ENCODE measurements at places on chromosomes 5 and 9.
A peak's percentile ranks its signal among the peaks of the same experiment; 100 is the strongest.

DNA sequence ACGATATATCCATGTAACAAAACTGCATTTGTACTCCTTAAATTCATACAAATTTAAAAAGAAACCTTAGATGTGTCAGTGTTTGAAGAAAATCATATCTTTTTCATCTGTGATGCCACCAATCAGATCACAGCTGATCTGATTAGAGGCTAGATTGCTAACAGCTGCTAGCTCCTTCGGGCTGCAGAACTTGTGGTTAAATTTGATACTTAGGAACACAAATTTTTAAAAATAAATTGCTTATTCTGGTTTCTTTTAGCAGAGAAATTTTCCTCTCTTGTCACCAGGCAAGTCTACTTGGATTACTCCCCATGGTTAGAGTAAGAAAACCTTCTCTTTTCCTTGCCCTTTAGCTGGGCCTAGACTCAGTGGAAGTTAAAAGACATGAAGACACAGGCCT is 94.6 kb upstream of the RANBP6 start:
- no peak for DNase-seq

DNA sequence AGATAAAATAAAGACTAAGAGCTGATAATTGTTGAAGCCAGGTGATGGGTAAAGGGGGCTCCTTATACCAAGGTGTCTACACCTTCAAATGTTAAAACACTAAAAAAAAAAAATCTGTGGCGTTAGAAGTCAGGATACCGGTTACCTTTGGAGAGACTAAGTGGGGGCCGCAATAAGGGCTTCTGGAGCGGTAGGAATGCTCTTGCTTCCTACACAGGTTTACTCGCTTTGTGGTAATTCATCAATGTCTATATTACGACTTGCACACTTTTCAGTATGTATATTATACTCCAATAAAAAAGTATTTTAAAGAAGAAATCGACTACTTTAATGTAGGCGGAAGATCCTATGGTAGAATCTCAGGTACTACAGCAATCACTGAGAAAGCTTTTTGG is 12.5 kb downstream of the MRPS27 start:
- DNase-seq, result no peak

- no peak for DNase-seq
Measured at GRCh38 chr5:155772009-155772662, 554.8 kb upstream of the SGCD start.

GRCh38 chr5:150561571-150562275 is 53.8 kb downstream of the NDST1 start:
- no peak for DNase-seq

DNA sequence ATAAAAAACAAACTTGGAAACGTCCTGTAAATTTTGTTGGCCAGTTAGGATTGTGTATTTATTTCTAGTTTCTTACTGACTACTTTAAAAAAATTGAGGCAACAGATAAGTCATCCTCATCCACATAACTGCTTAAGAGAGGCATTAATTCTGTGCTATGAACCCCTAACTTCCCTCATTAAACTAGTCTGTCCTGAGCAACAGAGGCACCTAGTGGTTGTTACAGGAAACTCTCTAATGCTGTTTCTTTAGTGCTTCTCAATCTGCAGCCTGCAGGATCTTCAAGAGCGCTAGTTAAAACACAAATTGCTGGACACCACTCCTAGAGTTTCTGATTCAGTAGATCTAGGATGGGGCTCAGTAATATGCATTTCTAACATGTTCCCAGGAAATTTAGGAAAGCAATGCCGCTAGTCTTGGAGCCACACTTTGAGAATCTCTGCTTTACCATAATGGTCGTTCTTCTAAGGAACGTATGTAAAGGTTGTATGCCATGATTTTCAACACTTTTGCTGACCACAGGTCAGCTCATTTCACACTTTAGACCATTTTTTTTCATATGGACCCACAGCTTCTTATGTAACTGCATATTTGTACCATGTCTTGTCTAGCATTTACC is 410.1 kb upstream of the SMARCA2 start:
- no peak for DNase-seq

GRCh38 chr9:73577848-73578247 is 426.2 kb downstream of the ANXA1 start:
- no peak for DNase-seq

DNA sequence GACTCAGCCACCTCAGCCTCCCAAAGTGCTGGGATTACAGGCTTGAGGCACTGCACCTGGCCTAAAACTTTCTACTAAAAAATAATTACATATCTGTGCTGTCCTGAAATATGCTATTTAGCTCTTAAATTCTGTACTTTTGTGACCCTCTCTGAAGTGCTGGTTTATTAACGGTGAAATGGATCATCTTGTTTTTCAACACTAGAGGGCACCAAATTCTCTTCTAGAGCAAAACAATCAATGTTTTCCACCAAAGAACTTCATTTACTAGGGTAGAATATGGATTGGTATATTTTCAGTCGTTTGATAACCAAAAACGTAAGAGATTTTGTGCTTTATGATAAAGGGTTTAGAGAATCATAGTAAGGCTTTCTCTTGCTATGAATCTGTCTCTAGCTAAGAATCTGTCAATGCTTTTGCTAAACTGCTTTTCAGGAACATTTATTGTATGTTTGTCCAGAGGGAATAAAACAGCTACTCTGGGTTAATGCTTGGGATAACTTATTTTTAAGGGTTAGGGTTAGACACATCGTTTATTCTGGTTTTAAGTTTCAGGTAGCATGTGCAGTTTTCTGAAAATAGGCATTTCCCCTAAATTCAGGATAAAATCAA is 63.6 kb downstream of the RNF180 start:
- no peak for DNase-seq

DNA sequence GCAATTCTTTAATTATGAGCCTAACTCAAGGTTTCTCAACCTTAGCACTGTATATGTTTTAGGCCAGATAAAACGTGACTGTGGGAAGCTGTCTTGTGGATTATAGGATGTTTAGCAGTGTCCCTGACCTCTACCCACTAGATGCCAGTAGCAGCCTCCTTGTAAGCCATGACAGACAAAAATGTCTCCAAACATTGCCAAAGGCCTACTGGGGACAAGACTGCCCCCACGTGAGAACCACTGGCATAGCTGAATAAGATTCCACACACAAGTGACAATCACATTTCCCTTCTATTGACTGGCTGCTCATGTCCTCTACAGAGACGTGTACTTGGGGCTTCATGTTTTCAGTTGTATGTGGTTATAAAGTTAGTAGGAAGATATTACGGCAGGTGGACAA is 55.4 kb downstream of the GOLM1 start:
- DNase-seq, result no peak

- no peak for DNase-seq
Measured at GRCh38 chr5:78953092-78953800, 31.9 kb downstream of the ARSB start.

DNA sequence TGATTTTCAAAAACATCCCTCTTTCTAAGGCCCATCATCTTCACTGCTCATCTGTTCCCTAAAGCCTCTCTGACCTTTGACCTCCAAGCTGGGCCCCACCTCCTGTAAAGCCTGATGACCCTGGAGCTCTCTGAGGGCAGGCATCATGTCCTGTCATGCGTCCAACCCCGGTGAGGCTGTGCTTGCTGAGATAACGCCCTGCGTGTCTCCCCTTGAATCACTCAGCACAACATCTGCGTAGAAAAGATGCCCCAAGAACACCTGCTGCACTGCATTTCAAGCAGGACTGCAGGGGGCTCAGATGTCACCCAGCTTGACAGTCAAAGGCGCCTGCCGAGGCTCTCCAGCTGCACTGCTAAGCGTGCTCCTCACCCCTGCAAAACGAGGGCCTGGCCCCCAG is 78.0 kb downstream of the OTULIN start:
- DNase-seq, result no peak

DNA sequence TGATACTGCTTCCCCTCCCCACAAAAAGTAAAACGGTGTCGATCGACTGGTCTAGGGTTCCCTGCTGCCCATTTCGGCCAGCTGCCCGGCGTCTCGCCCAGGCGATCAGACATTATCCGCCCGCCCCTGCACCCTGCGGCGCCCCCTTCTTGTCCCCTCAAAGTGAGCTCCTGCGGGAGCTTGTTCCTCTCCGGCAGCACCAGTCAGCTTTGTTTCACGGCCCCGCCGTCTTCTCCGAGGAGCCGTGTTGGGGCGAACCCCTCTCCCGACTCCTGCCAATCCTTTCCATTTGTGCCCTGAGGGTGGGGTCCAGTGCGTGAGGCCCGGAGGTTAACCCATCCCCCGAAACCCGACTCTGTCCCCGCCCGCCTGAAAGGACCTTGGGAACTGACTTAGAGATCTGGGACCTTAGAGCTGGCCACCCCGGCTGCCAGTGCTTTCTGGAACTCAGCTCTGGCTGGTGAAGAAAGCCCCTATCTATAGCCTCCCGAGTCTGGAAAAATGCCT is 518 bp downstream of the UBE2B start:
- peak; percentile 14 for DNase-seq

GRCh38 chr5:149411738-149412519 is 32.8 kb upstream of the IL17B start:
- DNase-seq, result no peak

DNA sequence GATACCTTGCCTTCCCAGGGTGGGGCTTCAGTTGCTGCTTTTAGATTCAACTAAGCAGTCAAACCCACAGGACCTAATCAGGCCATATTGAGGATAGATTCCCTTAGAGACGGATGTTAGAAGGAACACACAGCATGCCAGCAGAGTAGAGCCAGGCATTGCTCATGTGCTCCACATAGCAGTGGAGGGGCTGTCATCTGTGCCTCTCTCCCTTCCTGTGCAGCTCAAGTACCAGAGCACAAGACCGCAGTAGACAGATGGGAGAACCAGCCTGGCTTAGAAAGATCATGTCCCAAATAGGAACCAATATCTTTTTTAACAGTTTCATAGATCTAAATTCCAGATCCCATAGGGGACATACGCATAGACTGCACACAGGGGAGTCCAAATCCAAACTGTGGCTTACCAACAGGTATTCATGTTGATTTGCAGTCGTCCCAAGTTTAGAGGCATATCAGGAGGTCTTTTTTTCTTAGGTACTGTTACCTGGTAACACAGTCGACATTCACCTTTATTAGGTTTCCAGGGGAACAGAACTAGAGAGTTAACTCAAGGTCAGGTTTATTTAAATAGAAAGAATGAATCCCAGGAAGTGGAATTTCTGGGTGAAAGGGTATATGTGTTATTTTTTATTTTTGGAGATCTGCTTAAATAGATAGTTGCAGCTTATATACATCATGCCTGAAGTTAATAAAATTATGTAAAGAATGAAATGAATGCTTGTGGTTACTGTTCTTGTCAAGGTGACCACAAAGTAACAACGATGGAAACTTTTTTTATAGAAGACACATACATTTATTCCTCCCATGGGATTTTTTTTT is 43.5 kb upstream of the PCAT7 start:
- no peak for DNase-seq

GRCh38 chr9:86983249-86983619 is 35.9 kb upstream of the GAS1 start:
- no peak for DNase-seq

DNA sequence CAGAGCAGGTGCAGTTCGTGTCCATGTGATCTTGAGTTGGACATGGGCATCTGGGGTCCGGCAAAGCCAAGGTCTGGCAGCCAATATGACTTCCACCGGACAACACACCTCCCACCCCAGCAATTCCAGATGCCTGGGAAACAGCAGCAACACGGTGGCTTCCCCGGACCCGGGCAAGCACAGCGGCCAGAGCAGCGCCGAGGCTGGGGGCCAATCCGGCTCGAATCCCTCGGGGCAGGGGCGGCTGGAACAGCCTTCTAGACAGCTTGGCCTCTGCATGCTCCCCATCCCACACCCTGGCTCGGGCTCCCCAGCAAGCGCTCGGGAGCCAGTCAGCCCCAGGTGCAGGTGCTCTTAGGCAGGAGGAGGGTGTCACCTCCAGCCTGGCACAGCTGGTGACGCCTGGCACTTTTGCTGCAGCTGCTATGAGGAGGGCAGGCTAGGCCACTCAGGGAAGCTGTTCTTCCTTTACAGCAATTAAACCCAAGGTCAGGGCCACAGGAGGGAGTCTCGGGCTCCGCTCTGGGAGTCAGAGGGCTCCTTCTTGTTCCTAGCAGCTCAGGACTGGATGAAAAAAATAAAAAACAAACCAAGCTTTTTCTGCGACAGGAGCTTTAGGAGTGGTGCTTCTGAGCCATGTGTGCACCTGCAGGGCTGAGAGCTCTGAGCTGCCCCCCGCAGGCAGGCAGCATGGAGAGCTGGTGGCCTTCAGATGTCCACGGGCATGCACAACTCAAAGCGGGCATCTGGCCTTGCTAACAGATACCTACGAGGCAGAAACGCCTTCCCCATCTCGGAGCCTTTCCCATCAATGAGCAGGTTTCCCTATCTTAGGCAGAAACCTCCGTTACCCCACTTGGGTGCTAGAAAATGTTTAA is 28.2 kb downstream of the DBH start:
- no peak for DNase-seq

DNA sequence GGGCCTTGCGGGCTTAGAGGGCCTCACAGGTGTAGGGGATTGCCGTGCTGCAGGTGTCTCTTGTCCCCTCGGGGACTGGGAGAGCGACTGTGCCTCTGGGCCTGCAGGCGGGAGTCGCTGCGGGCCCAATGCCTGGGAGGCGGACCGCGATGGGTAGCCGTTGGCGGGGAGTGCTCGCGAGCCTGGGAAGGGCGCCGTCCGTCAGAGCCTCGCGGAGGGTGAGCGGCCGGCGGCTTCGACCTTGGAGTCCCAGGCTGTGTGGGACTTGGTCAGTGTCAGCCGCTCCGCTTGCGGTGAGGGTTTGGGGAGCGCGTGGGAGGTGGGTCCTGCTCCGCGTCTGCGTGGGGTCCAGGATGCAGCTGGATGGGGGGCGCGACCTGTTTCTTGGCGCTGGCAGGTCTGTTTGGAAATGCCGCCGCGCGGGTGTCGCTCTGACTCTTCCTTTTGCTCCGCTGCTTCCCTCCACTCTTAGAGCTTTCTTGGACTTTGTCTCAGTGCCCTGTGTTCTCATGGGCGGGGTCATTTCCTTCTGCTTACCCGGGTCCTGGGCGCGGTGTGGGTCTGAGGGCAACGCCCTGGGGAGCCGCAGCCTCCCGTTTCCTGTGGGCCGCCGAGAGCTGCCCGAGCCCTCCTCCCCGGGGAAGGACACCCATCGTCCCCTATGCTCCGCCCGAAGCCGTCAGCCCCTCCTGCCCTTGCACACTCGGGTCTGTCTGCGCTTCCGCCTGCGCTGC is 88.9 kb upstream of the CACNA1B start:
- no peak for DNase-seq

DNA sequence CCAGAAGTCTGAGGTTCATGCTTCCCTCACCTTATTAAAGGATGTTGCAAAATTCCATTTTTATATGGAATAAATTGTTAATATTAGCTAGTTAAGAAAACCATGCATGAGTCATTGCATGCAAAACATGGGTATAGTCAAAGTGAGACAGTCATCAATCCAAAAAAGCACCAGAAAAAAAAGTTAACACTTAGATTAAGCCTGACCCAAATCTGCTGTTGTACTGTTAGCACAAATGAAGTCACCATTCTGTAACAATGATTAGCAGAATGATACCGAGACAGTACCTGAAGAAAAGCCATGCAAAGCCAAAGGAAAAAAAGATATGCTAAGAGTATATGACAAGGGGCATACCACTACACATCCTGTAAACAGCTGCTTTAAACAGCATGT is 49.5 kb downstream of the PKD2L2 start:
- DNase-seq, result peak; percentile 4
